ENCODE measurements at places on chromosomes 4 and X. TPM values are rescaled to one million over a fixed set of nuclear protein-coding genes. Genes with fewer than 3 reads are reported as not detected.

GRCh38 chr4:8283631-8284121 lies 14.1 kb downstream of the HTRA3 start:
- DNase-seq = no peak
- H3K4me1 ChIP-seq = no peaks in the 10 kb centered on the region
- H3K27ac ChIP-seq = no peak overlapping the region
- H3K4me3 ChIP-seq = no peak overlapping the region
- H3K27me3 ChIP-seq = peaks cover 67% of the 10 kb centered on the region

DNA sequence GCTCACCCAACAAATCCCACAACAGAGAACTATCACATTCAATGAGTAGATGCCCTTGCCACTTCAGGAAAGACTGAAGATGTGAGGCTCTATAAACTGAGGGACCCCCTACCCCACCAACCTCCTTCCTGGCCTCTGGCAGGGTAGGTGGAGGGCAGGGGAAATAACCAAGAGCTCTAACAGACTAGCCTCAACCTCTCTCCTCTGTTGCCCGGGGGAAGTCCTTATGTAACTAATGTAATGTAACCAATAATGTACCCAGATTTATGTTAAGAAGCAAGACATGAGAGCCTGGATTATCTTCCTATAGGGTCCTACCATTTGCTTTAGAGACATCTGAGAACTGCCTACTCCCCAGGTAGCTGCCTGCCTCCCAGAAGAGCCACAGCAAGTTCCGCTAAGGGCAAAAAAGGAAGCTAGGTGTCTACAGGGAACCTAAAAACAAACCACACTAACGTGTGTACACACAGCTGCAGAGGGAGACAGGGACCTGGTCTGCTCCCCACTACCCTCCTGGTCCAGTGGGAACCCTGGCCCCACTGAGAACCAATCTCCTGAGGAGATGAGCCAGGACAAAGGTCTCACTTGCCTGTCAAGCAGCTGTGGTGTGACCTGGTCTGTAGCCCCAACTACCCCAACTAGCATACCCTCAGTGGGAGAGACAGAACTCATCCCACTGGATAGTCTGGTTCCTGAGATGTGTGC lies 17.7 kb downstream of the OTUD5 start:
- H3K4me1 ChIP-seq = no peaks in the 10 kb centered on the region
- DNase-seq = no peak
- H3K36me3 ChIP-seq = peaks cover 33% of the 10 kb centered on the region
- no peak overlapping the region for H3K27ac ChIP-seq
- H3K4me3 ChIP-seq = no peak overlapping the region

GRCh38 chrX:12709047-12709446 lies 82.2 kb upstream of the PRPS2 start:
- H3K27ac ChIP-seq = no peak overlapping the region
- H3K4me3 ChIP-seq = no peak overlapping the region
- H3K27me3 ChIP-seq = peaks cover 28% of the 10 kb centered on the region
- DNase-seq = no peak
- no peaks in the 10 kb centered on the region for H3K4me1 ChIP-seq

- no peaks in the 10 kb centered on the region for H3K4me1 ChIP-seq
- no peak for DNase-seq
- H3K27ac ChIP-seq = no peak overlapping the region
Observed at GRCh38 chrX:116111497-116111896, 59.0 kb upstream of the AGTR2 start.

- no peaks in the 10 kb centered on the region for H3K4me1 ChIP-seq
- H3K27ac ChIP-seq = no peak overlapping the region
- H3K36me3 ChIP-seq = no peaks in the 10 kb centered on the region
- no peak for DNase-seq
- H3K4me3 ChIP-seq = no peak overlapping the region
Observed at GRCh38 chrX:132609362-132609848, 120.6 kb upstream of the MBNL3 start.

GRCh38 chr4:142416711-142417275 lies 429.3 kb downstream of the INPP4B start:
- peaks cover 36% of the 10 kb centered on the region for H3K36me3 ChIP-seq
- H3K4me1 ChIP-seq = peaks cover 64% of the 10 kb centered on the region
- DNase-seq = no peak
- peak overlapping the region; percentile 98 for H3K27ac ChIP-seq
- peak overlapping the region; percentile 33 for H3K4me3 ChIP-seq

GRCh38 chr4:70356185-70356584 lies 4.4 kb upstream of the SMR3A start:
- H3K4me1 ChIP-seq = no peaks in the 10 kb centered on the region
- no peak overlapping the region for H3K4me3 ChIP-seq
- no peak overlapping the region for H3K27ac ChIP-seq

DNA sequence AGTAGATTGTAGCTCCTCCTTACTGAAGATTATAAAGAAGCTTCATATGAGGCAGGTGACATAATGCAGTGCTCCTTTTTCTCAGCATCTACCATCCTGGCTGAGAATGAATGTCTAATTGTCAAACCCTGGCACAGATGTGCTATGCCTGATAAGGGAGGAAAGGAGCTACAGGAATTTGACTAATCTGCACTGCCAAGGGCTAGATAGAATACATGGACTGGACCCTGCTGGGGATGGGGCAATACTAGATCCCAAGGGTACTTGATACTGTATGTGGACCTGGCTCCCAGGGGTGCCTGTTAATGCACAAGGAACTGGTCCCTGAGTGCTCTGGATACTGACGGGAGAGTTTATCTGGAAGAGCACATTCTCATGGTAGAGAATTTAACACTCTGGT lies 362.2 kb upstream of the EMCN start:
- H3K4me1 ChIP-seq = no peaks in the 10 kb centered on the region
- no peaks in the 10 kb centered on the region for H3K27me3 ChIP-seq
- H3K36me3 ChIP-seq = no peaks in the 10 kb centered on the region
- H3K27ac ChIP-seq = no peak overlapping the region
- no peak overlapping the region for H3K4me3 ChIP-seq

GRCh38 chrX:20038966-20039365 lies 48.1 kb upstream of the BCLAF3 start:
- H3K4me1 ChIP-seq = no peaks in the 10 kb centered on the region
- no peaks in the 10 kb centered on the region for H3K27me3 ChIP-seq
- H3K36me3 ChIP-seq = no peaks in the 10 kb centered on the region
- H3K4me3 ChIP-seq = no peak overlapping the region
- DNase-seq = no peak

Gene SNCA
- total RNA-seq = 27.6 TPM

Gene TCEAL6
- total RNA-seq = not detected

Gene SFRP2
- total RNA-seq = not detected

Gene NAP1L2
- total RNA-seq = not detected
